ENCODE measurements at places on chromosomes 3 and 15. TPM values are rescaled to one million over a fixed set of nuclear protein-coding genes. Genes with fewer than 3 reads are reported as not detected.

The OR5K2 gene
- not detected for polyA plus RNA-seq

The CCDC13 gene
- polyA plus RNA-seq: 0.70 TPM

The AP3B2 gene
- polyA plus RNA-seq: 0.22 TPM

The MYO5C gene
- polyA plus RNA-seq: 0.53 TPM

The ECE2 gene
- polyA plus RNA-seq: not detected

DNA sequence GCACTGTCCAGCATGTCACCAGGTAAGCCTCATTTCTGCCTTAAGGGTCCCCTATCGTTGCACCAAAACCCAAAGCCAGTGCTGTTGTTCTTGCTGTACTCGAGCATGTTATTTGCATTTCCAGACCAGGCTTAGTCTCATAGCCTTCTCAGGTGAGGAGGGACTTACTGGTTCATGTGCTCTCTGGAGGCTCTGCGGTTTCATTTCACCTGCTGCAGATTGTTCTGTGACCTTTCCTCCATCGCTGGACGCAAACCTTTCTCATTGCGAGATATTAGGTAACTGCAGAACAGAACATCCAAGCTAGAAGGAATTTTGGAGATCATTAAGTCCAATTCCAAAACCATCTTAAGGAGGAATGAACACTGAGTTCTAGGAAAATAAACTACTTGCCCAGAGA lies 187.3 kb upstream of the BCL6 start:
- DNase-seq: no peak

- DNase-seq: no peak
Measured at GRCh38 chr3:67686069-67686468, 31.7 kb upstream of the SUCLG2 start.

- no peak for DNase-seq
Measured at GRCh38 chr3:193776626-193777358, 183.8 kb downstream of the OPA1 start.

GRCh38 chr3:183537295-183537730 lies 18.2 kb downstream of the KLHL6 start:
- DNase-seq: no peak
